ENCODE measurements at places on chromosomes 12 and 14.
A peak's percentile ranks its signal among the peaks of the same experiment; 100 is the strongest.

- DNase-seq, result peak; percentile 38
Observed at GRCh38 chr14:101705733-101706508, 55.6 kb upstream of the PPP2R5C start.

DNA sequence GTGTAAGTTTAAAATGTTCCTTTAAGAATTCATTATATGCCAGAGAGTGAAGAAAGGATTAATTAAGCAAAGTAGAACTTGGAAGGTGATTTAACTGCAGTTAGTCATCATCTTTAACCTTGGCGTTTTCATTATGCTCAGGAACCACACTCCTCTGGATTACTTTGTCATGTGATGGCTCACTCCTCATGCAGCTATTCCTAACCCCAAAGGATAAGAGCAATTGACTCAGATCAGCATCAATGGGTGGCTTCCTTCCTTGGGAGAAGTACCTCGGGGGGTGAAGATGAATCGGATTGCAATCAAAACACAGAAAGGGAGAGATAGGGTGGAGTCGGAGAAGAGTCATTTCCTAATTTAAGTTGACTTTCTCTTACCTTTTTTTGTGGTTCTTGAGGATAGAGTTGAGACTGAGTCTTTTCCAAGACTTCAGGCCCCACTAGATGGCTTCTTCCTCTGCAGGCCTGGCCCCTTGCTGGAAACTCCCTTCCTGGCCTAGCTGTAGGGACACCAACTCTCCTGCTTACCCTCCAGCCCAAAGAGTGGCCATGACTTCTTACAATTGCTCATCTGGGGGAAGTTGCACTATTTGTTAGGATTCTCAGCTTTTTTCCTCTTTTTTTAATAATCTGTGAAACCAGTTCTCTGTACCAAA, 238.6 kb upstream of the DDHD1 start:
- DNase-seq, result no peak

DNA sequence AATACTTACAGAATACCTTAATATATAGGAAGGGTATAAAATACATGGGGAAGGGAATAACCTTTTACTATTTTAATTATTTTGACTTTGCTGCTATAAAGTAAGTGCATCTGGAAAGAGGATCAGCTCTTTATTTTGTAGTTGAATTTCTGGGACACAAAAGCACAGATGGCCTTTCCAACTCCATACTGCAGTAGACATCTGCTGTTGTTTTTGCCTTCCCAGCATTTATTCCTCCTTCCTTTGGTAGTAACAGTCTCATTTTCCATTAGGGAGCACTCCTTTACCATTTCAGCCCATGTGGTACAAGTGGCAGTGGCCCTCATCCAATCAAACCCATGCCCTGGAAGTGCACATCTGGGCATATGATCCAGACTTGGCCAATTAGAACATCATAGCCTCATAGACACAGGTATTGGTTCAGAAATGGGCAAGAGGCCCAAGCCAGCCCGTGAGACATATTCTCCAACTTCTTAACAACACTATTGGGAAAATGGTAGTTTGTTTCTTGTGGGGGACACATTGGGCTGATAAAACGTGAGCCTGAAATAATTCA, 64.8 kb upstream of the YARS2 start:
- no peak for DNase-seq

DNA sequence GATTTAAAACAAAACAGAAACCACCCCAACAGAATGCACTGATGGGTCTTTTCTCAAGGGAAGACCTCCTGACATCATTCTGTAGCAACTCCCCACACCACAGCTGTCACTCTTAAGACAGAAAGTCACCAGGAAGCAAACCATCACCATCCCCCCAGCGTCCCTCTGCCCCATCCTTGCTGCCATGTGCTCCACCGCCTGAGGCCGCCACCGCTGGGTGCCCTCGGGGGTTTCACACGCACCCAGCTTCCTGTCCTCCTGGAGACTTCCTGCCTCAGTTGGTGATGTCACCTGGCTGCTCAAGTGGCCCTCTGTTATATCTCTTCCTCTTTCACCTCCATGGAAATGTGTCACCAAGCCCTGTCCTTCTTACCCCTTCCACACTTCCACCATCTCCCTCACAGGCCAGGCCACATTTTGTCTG, 71.4 kb upstream of the GPR68 start:
- peak; percentile 69 for DNase-seq

DNA sequence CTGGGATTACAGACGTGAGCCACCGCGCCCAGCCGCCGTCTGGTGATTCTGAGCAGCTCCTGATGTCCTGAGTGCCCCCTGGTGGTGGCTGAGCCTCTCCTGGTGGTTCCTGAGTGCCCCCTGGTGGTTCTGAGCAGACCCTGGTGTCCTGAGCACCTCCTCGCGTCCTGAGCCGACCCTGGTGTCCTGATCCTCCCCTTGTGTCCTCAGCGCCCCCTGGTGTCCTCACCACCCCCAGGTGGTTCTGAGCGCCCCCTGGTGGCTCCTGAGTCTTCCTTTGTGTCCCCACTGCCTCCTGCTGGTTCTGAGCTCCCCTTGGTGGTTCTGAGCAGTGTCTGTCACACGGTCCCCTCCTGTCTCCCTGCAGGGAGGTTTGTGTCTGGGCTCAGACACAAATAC, 1304.9 kb downstream of the TMEM121 start:
- DNase-seq, result no peak

DNA sequence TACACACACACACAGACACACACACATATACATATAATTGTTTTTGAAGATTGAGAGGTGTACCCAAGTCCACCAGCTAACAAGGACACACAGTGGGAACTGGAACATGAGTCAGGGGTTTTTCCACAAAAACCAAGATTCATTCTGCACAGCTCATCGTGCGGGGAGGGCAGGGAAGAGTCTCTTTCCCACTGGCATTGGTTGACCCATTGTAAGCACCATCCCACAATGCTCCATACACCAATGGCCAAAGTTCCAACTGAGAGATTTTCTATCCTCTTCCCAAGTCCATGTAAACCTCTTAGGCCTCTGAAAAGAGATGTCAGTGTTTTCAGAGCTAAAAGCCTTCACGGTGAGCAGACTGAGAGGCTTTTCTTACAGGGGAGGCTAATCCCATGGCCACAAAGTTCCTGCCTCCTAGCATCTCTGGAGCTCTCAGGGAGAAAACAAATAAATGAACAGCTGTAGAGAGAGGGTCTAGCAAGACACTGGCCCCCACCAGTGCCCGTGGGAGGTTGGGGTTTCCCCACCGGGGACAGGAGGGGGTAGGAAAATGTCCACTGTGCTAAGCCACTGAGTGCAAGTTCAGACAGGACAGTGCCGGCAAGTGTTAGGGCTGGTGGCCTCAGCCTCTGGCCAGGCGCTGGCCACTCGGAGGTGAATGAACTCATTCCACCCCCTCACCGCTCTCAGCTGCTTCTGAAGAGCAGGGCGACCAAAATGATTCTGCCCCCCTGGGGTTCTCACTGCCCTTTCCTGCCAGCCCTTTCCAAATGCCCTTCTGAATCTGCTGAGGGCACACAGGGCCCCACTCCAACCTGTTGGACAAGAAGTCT, 21.5 kb upstream of the TC2N start:
- DNase-seq, result no peak
